ENCODE measurements at places on chromosomes 13 and 19. TPM values are rescaled to one million over a fixed set of nuclear protein-coding genes. Genes with fewer than 3 reads are reported as not detected.

DNA sequence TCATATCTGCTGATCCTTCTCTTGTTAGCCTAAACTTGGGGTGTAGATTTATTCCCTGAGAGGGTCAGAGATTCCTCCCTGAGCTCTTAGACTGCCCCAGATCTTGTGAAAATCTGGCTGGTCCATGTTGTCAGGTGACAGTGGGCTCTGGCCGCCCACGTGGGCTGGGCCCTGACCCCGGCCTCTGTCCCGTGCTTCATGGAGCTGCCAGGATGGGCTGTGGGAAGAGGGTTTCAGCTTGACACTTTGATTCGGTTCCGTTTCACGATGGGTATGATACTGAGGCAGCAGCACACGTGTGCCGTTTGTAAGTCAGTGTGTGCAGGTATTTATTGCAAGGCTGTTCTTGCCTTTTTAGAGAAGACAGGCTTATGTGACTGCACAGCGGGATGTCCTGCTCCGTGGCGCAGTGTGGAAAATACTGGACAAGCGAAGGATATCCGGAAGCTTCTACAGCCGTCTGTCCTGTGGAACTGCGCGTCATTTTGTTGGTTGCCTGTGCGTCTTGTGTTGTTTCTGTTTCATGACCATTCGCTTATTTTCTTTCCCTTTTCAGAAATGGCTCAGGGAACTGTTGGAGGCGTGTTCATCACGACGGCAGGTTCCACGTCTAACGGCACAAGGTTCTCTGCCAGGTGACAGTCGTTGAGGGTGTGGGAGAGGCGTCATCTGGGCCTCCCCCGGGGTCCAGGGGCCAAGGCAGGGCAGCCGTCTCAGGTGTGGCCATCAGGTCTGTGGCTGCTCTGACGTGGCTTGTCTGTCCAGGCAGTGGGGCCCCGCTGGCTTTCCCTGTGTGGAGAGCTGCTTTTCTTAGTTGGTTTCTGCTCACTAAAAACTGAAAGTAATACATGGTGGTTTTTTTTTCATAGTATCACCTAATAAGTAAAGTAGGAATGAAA, 20.5 kb downstream of the ATP4B start:
- peak; percentile 7 for DNase-seq

DNA sequence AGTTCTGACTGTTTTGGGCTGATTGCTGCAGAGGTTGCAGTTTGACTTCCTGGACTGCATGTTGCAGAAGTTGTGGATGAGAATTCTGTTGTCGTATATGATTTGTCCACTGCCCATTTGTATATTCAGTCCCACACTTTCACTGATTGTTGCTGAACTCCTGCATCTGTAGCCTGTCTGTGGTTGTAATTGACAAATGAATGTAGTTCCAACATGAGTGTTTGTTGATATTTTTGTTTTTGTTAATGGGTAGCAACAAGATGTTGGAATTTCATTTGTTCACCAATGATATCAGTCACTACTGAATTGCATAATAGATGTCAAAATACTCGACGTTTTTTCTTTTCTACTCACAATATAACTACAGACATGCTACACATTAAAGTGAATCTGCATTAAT, 533.9 kb downstream of the DCT start:
- no peak for DNase-seq

DNA sequence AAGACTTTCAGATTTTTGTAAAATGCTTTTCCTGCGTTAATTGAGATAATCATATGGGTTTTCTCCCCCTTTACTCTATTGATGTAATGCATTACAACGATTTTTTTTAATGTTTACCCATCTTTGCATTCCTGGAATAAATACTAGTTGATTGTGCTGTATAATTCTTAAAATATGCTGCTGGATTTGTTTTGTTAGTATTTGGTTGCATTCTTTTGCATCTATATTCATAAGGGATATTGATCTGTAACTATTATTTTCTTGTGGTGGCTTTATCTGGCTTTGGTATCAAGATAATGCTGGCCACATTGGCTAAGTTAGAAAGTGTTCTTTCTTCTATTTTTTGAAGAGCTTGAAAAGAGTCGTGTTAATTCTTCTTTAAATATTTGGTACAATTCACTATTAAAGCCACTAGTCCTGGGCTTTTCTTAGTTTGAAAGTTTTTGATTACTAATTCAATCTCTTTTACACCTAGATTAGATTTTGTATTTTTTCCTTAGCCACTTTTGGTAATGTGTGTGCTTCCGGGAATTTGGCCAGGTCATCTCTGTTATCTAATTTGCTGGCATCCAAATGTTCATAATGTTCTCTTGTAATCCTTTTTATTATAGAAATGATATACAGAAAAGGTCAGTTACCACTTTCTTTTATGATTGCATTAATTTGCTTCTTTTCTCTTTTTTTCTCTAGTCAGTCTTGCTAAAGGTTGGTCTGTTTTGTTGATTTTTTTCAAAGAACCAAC, 29.8 kb downstream of the KL start:
- no peak for DNase-seq

Gene NLRP7
- total RNA-seq = not detected

Gene CYP2A6
- 0.55 TPM for total RNA-seq
